ENCODE measurements at places on chromosomes 3 and 15.

DNA sequence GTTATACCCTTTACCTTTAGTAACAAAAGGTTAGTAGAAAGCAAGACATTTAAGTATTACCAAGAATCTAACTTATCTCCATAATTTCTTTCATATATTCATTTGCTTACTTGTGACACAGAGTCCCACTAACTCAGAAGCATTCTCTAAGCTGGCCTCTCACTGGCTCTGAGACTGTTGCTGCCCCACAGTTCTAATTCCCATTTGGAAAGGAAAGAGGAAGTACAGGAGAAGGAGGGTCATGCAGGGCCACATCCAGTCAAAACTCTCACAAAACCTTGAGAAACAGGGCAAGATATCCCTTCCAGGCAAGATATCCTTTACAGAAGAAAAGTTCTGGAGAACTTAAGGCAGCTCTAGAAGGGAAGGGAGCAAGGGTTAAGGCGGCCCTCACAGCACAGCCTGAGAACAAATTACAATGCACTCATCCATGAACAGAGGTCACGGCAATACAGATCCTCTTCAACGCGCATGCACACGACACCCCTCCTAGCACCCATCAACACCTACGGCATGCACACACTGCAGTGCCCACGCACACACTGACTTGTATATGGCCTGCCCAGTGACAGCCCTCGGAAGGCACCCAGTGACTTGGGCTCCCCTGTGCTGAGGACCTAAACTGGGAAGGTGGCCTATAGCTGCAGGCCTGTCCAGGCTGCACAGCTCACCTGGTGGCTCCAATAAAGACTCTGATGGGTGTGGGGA is 13.0 kb upstream of the MYO5C start:
- no peak for DNase-seq

- no peak for DNase-seq
Observed at GRCh38 chr3:104438706-104439105, 928.0 kb upstream of the ALCAM start.

DNA sequence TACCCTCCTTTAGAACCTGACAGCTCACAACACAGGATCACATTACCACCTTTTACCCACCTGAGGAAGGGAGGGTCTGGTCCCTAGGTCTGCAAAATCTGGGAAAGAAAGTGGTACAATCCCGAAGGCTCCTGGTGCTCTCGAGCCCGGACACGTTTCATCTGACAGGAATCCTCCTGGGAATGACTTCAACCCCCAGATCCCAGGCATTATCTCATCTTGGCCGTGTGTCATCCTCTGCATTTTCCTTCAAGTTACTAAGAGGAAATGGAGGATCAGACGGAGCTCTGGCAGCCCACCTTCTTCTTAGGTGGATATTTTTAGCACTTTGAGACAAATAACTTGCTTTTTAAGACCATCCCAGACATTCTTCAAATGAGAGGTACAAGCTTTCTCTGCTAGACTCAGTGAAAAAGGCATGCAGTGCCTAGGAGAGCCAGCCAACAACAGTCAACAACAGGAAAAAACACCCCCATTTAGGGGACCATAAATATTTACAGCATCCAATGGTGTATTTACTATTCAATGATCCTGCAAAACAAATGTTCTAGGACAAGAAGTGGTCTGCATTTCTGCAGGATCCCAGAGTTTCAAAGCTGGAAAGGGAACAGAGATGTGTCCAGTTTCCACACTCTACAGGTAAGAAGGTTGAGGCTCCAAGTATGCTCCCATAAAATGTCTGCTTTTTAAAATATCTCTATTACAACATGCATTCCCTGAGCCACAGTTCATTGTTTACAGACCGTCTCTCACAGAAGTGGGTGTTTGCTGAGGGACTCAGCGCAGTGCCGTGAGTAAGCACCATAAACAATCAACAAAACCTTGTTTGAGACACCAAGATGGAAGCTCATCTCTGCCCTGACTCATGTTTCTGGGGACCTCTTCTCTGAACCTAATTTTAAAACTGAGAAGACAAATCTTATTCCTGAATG is 38.3 kb upstream of the ARHGEF3 start:
- no peak for DNase-seq

DNA sequence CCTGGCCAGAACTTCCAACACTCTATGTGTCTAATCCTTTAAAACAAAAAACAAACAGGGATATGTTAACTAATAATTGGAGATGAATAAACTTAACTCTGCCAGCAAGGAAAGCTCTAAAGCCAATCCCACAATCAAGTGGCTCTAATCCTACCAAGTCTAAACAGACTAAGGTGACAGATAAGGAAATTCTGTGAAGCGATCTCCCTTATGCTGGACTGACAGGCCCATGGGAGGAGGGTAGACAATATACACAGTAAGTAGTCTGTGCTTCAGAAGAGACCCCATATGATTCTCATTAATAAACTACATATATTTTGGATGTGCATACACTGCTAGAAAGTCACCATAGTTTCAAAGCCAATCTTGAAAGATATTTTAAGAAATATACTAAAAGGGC is 10.1 kb downstream of the VPS13C start:
- no peak for DNase-seq

- DNase-seq = no peak
Observed at GRCh38 chr3:85270488-85270887, 311.7 kb downstream of the CADM2 start.

DNA sequence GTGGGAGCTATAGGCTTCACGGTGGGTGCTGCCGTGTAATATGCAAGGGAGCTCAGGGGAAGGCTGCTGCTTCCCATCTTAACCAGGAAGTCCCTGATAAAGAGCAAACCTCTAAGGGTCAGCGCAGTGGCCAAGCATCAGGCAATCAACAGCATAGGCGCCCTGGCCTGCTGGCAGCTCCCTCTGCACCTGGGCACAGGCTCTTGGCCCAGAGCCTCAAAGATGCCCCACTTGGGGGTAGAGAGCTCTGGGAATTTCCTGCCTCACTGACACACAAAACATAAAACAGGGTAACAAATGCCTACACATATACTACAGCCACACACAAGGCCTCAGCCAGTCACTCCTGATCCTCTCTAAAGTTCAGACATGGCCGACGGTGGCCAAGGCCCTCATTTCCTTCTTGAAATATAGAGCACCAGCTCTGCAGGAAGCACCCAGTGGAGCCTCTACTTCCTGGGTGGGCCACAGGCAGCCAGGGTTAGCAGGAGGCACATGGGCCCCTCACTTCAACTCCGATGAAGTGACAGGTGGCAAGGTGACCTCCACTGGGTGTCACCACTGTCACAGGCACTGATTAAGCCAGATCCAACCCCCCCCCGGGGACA is 20.5 kb downstream of the SLC41A3 start:
- DNase-seq = no peak

GRCh38 chr3:48419597-48419996 is 10.3 kb downstream of the PLXNB1 start:
- no peak for DNase-seq

- no peak for DNase-seq
Observed at GRCh38 chr15:41941644-41942415, 30.5 kb downstream of the EHD4 start.

- no peak for DNase-seq
Observed at GRCh38 chr15:70539912-70540530, 223.3 kb downstream of the UACA start.

- no peak for DNase-seq
Observed at GRCh38 chr3:141085343-141086070, 34.4 kb downstream of the SPSB4 start.

DNA sequence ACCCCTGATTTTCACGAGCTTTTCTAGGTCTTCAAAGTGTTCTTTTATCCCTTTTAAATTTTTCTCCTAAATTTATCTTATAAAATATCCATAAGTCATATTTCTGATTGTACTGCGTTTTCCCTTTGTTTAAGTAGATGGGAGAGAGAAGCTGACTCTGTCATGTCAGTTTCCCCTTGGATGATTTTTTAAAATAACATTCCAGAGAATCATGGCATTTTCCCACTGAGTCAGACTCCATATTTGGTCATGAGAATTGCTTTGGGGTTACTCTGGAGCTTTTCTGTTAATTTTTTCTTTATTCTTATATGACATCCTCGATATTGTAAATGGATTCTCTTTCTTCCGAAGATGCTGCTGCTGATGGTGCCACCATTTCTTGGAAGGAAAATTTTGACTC is 28.6 kb upstream of the UMPS start:
- DNase-seq = peak; percentile 41

DNA sequence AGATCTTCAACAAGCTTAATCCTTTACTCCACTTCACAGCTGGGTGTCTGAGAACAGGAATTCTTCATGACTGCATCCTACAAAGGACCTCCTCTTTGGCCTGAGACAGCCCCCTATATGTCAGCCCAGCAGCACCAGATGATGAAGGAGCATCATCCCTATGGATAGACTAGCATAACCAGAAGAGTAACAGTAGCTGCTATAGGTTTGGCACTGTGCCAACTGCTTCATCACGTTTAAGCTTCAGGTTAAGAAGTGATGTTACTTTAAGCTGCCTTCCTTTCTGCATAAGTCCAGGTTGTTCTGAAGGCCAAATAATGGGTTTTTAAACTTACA is 50.6 kb downstream of the CMSS1 start:
- DNase-seq = no peak

- DNase-seq = no peak
Observed at GRCh38 chr15:70166506-70167087, 68.9 kb upstream of the TLE3 start.

DNA sequence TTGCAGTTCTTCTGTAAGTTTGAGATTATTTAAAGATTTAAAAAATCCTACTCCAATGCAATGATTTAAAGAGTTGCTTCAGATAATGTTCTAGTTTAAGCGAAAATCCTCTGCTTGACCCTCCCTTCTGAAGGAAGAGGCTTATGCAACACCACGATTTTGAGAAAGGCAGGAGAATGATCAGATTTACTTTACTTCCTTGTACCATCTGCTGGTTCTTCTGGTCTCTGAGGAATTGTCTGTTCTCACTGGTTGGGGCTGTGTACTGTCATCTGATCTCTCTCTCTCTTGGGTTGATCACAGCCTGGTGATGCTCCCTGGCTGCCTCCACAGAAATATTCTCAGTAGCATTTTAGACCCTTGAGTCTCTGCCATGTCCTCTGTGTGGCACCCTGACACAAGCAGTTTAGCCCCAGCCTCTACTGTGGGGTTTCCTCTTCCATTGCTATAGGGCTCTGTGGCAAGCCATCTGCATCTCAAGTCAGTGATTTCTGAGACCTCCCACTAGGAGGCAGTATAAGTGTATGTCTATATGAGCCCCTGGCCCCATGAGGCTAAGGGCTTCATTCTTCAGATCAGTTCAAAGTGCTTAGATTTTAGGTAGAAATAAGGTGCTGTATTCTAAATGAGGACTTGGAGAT is 50.8 kb upstream of the PLAAT1 start:
- no peak for DNase-seq

- DNase-seq = peak; percentile 35
Observed at GRCh38 chr3:152719264-152719663, 115.7 kb upstream of the P2RY1 start.

- DNase-seq = peak; percentile 25
Observed at GRCh38 chr3:121995161-121996137, 26.6 kb downstream of the ILDR1 start.

DNA sequence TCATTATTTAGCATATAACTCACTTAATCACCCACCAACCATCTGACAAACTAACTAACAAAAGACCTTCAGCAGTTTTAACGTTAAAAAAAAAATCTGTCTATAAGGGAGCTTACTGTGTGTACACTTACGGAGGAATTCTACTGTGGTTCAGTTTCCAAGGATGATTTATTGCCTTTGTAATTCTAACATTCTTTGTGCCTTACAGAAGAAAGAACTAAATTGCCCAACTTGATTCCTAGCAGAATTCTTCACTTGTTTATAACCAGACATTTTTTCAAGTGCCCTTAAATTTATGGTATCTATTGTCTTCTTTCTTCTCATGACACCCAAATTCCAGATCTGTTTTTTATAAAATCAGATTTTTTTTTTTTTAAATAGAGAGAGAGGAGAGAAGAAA is 119.7 kb upstream of the IGSF10 start:
- peak; percentile 84 for DNase-seq

Data from skeletal muscle cell (primary cell).